ENCODE measurements at places on chromosomes 2 and 18.

- DNase-seq = no peak
Measured at GRCh38 chr2:230889911-230890601, 25.3 kb downstream of the ITM2C start.

DNA sequence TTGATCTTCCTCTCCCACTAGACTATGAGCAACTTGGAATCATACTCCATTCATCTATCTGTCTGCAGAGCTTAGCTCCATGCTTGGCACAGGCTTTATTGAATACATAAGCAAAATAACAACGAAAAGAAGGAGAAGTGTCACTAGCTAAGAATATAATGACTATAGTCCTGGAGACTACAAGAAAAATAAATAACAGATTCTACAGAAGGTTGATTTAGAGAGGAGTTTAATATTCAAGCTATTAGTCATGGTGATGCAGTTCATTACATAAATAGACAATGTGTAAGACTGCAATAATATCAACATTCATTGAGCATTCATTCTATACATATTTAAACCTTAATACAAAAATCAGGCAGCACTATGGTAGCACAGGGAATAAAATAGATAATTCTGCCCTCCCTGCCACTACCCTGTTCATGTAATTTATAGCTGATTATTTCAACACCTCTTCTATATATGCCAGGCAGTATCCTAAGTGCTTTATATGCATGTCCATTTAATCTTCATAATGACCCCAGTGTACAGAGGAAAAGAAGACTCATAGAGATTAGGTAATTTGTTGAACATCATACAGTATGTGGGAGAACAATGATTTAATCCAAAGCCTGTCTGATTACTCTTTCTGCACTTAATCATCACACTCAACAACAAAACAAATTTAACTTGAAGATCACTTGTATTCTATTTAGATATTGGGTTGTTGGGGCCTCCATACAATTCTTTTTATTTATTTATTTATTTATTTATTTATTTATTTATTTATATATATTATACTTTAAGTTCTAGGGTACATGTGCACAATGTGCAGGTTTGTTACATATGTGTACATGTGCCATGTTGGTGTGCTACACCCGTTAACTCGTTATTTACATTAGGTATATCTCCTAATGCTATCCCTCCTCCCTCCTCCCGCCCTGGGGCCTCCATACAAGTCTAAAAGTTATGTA is 165.3 kb downstream of the RNF152 start:
- DNase-seq = no peak

- DNase-seq = no peak
Measured at GRCh38 chr18:9563331-9563730, 51.0 kb downstream of the PPP4R1 start.

- no peak for DNase-seq
Measured at GRCh38 chr2:96501886-96502810, 3.0 kb downstream of the NEURL3 start.

GRCh38 chr2:33442528-33443079 is 33.8 kb upstream of the RASGRP3 start:
- no peak for DNase-seq

- DNase-seq = no peak
Measured at GRCh38 chr2:215579809-215580208, 143.9 kb upstream of the FN1 start.

Measured in stimulated activated CD8-positive, alpha-beta memory T cell treated with anti-CD3 and anti-CD28 coated beads, Interleukin-4, amount 100 ng/mL, for 4 hours (primary cell).